Gastrocnemius medialis (tissue), 4 donors: ENCODE measurements at places on chromosomes 2 and 18. TPM values are rescaled to one million over a fixed set of nuclear protein-coding genes. Genes with fewer than 3 reads are reported as not detected.
A peak's percentile ranks its signal among the peaks of the same experiment; 100 is the strongest.

The PAX3 gene
- 4.5 TPM for total RNA-seq

GRCh38 chr2:234145511-234145910 is 95.0 kb downstream of the SPP2 start:
- H3K36me3 ChIP-seq = no peaks in the 10 kb centered on the region
- no peak for DNase-seq

The HOXD4 gene
- not detected for total RNA-seq

DNA sequence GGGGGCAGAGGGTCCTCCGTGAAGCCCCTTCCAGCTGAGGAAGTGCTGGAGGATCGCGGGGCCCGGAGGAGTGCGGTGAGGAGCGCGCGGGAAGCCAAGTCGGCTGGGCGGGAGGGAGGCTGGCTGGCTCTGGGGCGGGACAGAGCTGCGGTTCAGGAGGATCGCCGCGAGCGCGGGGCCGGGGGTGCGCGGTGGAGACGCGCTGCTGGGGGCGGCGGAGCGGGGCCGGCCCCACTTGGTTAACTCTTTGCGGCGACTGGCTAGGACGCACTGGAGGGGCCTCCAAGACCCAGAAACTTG is 464 bp downstream of the CYBRD1 start:
- no peak for DNase-seq
- H3K27me3 ChIP-seq = peaks cover 11% of the 10 kb centered on the region
- H3K4me3 ChIP-seq = peak overlapping the region; percentile 72
- no peaks in the 10 kb centered on the region for H3K36me3 ChIP-seq
- H3K27ac ChIP-seq = peak overlapping the region; percentile 69
- peaks cover 5% of the 10 kb centered on the region for H3K4me1 ChIP-seq

DNA sequence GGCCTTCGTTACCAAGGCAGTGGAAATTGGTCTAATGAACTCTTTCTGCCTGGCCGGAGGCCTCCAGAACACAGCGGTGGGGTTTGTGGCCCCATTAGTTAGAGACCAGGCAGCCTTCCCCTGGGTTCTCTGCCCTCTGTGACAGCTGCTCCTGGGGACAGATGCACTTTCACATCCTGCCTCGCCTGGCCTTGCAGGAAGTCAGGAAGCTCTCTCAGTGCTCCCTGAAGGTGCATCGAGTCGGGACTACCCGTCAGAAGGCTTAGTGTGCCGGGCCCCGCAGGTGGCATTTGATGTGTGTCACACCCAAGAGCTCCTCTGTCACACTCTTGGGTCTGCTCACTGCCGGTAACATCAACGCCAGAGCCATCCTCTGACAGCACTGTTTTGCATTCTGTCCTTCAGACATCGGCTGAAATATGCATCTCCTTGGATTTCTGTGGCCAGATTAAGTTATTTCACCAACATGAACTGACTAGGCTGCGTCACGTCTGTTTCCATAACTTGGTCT is 158.3 kb downstream of the LDLRAD4 start:
- no peaks in the 10 kb centered on the region for H3K36me3 ChIP-seq
- no peak for DNase-seq
- H3K4me1 ChIP-seq = peaks cover 55% of the 10 kb centered on the region
- H3K27me3 ChIP-seq = no peaks in the 10 kb centered on the region
- no peak overlapping the region for H3K4me3 ChIP-seq

- no peak overlapping the region for H3K27ac ChIP-seq
- no peaks in the 10 kb centered on the region for H3K36me3 ChIP-seq
- DNase-seq = no peak
- H3K4me1 ChIP-seq = peaks cover 9% of the 10 kb centered on the region
- H3K4me3 ChIP-seq = no peak overlapping the region
These were observed 193.1 kb upstream of the ARL4C start for GRCh38 chr2:234689911-234690379.

DNA sequence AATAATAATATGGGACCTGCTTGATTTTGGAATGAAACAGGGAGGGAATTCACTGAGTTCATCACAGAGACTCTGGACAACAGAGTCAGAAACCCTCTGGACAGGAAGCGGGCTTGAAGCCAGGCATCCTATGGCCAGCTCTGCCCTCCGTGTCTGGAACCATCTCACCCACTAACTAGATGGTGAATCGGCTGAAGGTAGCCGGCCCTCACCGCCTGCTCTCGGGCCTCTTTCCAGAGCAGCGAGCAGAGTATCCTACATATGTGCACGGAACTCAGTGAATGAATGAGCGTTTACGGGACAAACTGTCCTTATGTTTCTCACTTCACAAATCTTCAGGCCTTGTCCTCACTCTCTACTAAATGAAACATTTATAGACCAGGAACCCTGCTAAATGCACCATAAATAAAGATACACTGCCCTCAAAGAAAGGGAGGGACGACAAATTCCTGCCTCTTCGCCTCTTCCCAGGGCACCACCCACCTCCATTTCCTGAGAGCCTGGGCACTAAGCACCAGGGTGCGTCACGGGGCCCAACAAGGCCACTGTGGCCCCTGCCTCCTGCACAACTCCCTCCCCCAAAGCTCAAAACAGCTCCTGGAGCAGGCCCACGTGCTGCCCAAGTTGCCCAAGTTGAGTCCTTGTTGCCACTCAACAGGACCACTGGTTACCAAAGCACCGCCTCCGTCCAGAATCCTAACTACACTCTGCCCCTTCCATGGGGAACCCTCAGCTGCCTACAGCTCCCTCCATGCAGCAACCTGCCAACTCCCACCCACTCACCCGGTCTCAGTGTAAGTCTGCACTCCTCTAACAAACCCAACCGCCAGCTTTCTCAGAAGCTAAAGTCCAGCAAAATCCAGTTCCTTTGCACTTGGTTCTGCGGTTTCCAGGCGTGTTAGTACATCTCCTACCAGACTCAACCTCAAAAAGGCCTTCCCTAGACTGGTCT is 1.7 kb downstream of the TBC1D8 start:
- peak; percentile 80 for DNase-seq
- no peaks in the 10 kb centered on the region for H3K27me3 ChIP-seq
- peak overlapping the region; percentile 94 for H3K4me3 ChIP-seq
- no peaks in the 10 kb centered on the region for H3K36me3 ChIP-seq

- no peaks in the 10 kb centered on the region for H3K36me3 ChIP-seq
- no peak overlapping the region for H3K4me3 ChIP-seq
- no peak overlapping the region for H3K27ac ChIP-seq
- no peaks in the 10 kb centered on the region for H3K4me1 ChIP-seq
- H3K27me3 ChIP-seq = no peaks in the 10 kb centered on the region
These were observed 22.9 kb downstream of the TDRD15 start for GRCh38 chr2:21146638-21147037.

DNA sequence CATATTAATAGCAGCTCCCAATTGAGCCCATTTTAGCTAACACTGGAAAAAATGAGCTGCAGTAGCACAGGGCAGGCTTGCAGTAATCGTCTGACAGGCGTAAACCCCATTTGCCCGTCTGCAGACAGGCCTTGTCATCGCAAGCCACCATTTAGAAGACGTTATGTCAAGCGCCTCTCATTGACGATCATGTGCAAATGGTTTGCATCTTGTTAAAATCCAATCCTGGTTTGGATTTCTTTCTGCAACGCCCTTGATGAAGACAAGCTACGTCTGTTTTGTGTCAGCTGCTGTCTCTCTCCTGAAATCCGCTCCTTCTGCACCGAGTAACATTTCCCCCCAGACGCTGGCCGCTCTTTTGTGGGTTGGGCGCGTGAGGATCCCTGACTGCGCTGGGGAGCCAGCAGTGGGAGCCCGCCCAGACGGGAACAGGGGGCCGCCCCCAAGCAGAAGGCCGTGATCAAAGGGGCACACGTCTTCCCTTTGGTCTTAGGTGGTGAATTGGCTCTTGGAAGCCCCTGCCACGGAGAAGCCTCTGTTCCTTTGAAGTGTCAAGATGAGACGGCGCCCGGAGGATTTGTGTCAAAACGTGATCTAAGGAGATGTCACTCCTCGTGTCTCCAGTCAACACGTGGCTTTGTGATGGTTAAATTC is 84.2 kb upstream of the GPC1 start:
- no peaks in the 10 kb centered on the region for H3K27me3 ChIP-seq
- H3K4me3 ChIP-seq = no peak overlapping the region
- no peak overlapping the region for H3K27ac ChIP-seq

GRCh38 chr2:181126311-181126868 is 146.0 kb downstream of the UBE2E3 start:
- H3K27me3 ChIP-seq = no peaks in the 10 kb centered on the region
- no peak overlapping the region for H3K27ac ChIP-seq
- H3K4me1 ChIP-seq = no peaks in the 10 kb centered on the region
- no peak for DNase-seq
- no peak overlapping the region for H3K4me3 ChIP-seq

The CAPN14 gene
- not detected for total RNA-seq

DNA sequence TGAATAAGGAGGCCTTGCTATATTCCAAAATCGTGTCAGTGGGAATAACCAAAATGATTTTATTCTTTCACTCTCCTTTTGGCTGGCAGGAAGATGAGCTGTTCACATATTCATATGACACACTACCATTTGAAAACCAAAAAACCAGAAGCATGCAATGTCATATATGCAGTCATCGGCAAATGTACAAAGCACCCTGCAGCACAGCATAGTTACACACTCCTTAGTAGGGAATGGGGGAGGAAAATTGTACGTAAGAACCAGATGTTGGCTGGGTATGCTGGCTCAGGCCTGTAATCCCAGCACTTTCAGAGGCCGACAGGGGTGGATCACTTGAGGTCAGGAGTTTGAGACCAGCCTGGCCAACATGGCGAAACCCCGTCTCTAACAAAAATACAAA is 176.6 kb downstream of the GFPT1 start:
- no peak overlapping the region for H3K4me3 ChIP-seq
- no peaks in the 10 kb centered on the region for H3K4me1 ChIP-seq
- no peaks in the 10 kb centered on the region for H3K27me3 ChIP-seq
- no peak for DNase-seq
- no peak overlapping the region for H3K27ac ChIP-seq

- H3K27me3 ChIP-seq = no peaks in the 10 kb centered on the region
- H3K36me3 ChIP-seq = no peaks in the 10 kb centered on the region
- no peak for DNase-seq
- no peak overlapping the region for H3K4me3 ChIP-seq
- H3K4me1 ChIP-seq = peaks cover 50% of the 10 kb centered on the region
These were observed 70.0 kb downstream of the HS1BP3 start for GRCh38 chr2:20580690-20581437.

- H3K4me3 ChIP-seq = no peak overlapping the region
- H3K27ac ChIP-seq = no peak overlapping the region
- no peak for DNase-seq
- H3K4me1 ChIP-seq = no peaks in the 10 kb centered on the region
- H3K27me3 ChIP-seq = no peaks in the 10 kb centered on the region
These were observed 62.9 kb downstream of the MTHFD2 start for GRCh38 chr2:74261204-74261864.

DNA sequence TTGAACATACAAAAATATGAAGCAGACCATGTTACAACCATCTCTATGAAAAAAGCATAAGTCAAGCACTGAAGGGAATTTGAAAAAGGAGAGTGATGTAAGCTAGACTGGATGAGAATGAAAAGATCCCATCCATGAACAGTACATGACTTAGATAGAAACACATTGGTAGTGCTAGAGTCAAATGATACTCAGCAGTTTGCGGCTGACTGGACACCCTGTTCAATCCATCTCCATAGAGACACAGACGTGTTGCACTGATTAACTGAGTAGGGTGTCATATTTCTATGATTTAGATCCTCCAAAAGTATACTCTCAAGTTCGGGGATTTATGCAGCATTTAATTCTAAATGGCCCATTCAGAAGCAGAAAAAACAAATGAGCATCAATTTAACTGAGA is 674.3 kb upstream of the NRXN1 start:
- H3K27ac ChIP-seq = no peak overlapping the region
- DNase-seq = no peak
- H3K4me3 ChIP-seq = no peak overlapping the region

DNA sequence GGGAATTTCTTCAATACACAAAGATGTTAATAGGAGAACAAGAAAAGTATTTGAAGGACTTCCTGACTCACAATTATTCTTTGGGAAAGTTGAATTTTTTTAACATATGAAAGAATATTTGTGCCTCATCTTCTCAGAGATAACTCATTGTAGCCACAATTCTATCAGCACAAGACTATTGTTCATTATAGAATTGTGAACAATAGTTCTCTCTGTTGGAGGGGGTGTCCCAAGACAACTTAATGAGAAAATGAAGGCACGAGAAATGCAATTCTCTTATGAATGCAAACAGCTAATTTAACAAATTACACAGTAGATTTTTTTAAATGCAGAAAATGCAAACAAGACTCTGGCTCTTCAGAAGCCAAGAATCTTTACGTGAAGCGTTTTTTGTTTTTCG is 157.0 kb downstream of the BARD1 start:
- DNase-seq = no peak
- no peaks in the 10 kb centered on the region for H3K4me1 ChIP-seq
- H3K27me3 ChIP-seq = no peaks in the 10 kb centered on the region
- no peak overlapping the region for H3K4me3 ChIP-seq
- H3K36me3 ChIP-seq = no peaks in the 10 kb centered on the region

- no peaks in the 10 kb centered on the region for H3K4me1 ChIP-seq
- no peaks in the 10 kb centered on the region for H3K36me3 ChIP-seq
- peaks cover 58% of the 10 kb centered on the region for H3K27me3 ChIP-seq
- H3K4me3 ChIP-seq = peak overlapping the region; percentile 32
- no peak for DNase-seq
These were observed 1.4 kb upstream of the SOX11 start for GRCh38 chr2:5690718-5691220.

GRCh38 chr2:84380875-84381274 is 78.2 kb downstream of the SUCLG1 start:
- H3K4me3 ChIP-seq = no peak overlapping the region
- no peak for DNase-seq
- no peaks in the 10 kb centered on the region for H3K36me3 ChIP-seq
- H3K27me3 ChIP-seq = no peaks in the 10 kb centered on the region
- no peak overlapping the region for H3K27ac ChIP-seq

The CCDC74A gene
- 0.24 TPM for total RNA-seq

DNA sequence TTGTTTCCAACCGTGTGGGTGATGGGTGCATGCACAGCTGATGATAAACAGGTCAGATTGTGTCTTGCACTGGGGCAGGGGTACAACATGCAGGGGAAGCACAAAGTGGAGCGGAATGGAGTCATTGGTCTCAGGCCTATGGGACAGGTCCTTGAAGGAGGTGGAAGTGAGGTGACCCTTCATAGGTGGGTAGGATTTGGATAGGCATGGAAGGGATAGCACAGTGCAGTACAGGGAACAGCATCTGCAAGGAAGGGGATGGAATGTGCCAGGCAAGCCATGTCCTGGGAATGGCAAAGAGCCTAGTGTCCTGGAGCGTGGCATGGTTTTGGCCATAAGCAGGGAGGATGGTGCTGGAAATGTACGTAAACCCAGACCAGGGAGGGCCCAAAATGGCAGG is 143.9 kb downstream of the CAPN13 start:
- H3K4me3 ChIP-seq = no peak overlapping the region
- H3K27me3 ChIP-seq = no peaks in the 10 kb centered on the region
- H3K36me3 ChIP-seq = no peaks in the 10 kb centered on the region
- peaks cover 25% of the 10 kb centered on the region for H3K4me1 ChIP-seq
- H3K27ac ChIP-seq = no peak overlapping the region

The LAPTM4A gene
- total RNA-seq = 53.8 TPM
